ENCODE measurements at places on chromosomes 11 and 22. TPM values are rescaled to one million over a fixed set of nuclear protein-coding genes. Genes with fewer than 3 reads are reported as not detected.

The C11orf52 gene
- total RNA-seq = not detected

The PAX6 gene
- total RNA-seq = not detected

The XNDC1N gene
- total RNA-seq = 12.1 TPM

The RIBC2 gene
- 12.4 TPM for total RNA-seq

The OR5AR1 gene
- not detected for total RNA-seq
